ENCODE measurements at places on chromosomes 5 and 9. TPM values are rescaled to one million over a fixed set of nuclear protein-coding genes. Genes with fewer than 3 reads are reported as not detected.

STC2 gene
- 76.4 TPM for total RNA-seq

PCSK1 gene
- 0.11 TPM for total RNA-seq

SLC6A19 gene
- total RNA-seq, result not detected

INSL6 gene
- not detected for total RNA-seq

STING1 gene
- total RNA-seq, result 82.8 TPM

QRFP gene
- total RNA-seq, result not detected

MCTP1 gene
- total RNA-seq, result 11.2 TPM

SLC25A51 gene
- total RNA-seq, result 41.2 TPM

- no peak for DNase-seq
These were observed 39.8 kb downstream of the STARD4 start for GRCh38 chr5:111472579-111472978.

DNA sequence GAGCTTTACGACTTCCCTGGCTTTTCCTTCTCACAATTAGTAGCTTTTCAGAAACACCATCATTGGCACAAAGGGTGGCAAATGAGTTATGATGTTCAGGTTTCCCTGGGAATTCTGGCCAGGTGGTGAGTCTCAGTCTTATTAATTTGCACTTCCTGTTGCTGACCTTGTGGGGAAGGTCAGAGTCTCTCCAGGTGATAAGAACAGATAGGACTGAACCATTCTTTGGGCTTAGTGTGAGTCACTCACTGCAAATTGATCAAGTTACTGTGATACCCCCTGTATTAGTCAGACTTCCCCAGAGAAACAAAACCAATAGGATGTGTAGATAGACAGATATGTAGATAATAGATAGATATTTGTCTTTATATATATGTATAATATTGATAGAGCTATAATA, 53.8 kb upstream of the RANBP3L start:
- DNase-seq, result no peak

DNA sequence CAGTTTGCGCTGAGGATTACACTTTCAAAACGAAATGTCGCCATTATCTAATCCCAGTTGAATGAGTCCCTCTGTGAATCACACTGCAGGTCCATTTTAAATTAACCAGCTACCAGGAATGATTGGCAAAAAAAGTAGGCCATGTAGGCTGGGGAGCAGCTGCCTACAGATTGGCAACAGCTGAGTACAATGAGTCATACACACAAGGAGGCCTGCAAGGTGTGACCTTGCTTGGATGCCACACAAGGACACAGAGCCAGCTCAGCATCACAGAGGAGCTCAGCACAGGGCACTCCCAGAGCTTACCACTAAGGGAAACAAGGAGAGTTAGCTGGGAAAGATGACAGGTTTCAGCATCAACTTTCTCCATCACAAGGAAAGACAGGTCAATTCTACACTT, 12.9 kb downstream of the HAVCR1 start:
- DNase-seq, result no peak

DNA sequence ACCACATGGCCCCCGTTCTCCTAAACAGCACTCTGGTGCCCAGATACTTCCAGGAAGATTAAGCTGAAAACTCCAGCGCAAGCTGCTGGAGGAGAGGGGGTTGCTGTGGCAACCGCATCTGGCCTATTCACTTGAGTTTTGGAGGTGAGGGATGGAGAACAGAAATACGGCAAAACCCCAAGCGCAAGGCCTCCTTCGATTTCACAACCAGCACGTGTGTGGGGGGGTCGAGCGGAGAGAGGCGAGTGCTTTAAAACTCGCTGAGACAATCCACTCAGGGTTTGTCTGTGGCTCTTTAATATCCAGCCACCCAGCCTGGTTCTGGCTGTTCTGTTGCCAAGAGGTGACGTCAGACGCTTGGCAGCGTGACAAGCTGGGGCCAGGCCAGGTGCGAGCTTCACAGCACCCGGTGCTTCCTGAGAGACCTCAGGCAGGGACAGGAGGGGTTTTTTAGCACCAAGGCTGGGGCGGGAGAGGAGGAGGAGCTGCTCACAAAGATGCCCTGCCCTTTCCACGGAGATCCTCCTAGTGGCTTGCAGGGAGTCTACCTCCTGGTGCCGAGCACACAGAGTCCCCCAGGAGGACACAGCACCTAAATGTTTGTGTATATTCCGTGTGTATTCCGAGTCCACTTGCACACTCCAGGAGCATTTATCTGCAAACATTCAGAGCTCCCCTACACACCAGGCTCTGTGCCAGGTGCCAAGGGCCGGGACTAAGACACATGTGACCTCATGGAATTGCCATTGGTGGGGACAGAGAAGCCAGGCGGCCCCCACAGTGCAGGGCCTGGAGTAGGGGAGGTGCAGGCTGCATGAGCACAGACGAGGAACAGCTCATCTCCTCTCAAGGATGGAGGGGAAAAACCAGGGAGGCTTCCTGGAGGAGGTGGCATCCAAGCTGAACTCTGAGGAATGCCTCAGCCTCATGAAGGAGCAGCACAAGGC, 194.6 kb downstream of the OLFM1 start:
- no peak for DNase-seq

DNA sequence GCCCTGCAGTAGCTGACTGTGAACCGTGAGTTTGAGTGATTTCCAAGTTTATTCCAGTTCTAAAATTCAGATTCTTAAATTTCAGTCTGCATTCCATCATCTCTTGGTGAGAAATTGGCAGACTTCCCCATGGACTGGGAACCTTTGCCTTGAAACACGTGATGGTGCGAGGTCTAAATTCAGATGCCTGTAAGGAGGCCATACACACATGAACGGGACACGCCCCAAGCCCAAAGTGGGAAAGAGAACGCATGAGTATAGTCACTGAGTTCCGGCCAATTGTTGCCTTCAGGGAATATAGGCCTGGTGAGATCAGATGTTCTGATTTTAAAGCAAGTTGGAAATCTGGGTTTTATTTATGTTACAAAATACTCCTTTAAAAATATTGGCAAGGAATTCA, 1084.4 kb upstream of the WWC1 start:
- DNase-seq, result no peak

DNA sequence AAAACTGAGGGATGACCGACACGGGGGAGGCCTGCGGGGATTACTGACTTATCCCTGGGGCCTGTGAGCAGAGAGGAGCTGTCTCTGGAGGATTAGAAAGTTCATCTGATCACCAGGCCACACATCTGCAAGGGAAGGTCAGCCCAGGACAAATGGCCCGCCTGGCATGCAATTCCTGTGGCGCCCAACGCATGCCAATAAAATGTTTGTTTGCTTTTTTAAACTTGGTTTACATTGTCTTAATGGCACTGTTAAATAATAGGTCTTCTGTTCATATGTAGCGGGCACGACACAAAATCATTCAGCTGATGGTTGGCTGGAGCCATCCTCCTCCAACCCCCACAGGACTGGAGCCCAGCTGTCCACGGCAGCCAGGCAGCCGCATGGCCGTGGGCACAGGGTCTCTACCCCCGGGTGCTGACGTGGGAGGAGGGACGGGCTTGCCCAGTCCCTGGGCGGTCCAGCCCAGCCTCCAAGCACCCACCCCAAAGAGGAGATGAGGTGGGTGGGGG, 41.0 kb upstream of the SLC12A7 start:
- no peak for DNase-seq

DNA sequence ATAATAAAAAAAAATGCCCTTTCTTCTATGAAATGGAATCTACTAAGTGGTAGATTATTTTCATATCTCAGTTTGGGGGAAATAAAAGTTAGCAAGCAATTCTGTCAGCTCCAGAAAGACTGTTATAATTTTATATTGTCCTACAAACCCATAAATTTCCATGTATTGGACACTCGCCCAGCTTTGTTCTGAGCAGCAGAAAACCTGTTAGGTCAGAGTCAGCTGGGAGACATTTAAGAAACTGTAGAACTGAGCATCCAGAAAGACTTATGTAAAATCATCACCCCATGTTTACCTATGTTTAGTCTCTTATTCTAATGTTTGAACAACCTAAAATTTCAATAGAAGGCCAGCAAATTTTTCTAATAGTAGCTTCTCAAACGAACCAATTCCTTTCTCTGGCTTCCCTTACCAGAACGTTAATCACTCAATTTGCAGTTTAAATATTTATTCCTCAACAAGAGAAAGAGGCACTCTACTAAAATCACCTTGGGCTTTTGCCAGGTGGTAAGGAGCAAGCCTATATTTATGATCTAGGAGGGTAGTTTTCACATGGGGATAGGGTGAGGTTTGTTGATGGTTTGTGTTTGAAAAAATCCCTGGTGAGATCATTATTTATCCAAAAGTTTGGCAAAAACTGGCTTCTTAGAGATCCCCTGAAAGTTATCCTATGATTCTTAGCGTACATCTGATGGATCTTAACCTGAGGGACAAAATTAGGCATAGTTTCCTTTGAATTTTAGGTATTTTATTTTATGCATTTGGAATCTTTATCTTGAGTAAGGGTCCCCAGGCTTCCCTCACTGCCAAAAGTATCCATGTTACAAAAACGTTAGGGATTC, 34.4 kb downstream of the MACROH2A1 start:
- no peak for DNase-seq

GRCh38 chr5:151078490-151079262, 2.2 kb downstream of the TNIP1 start:
- DNase-seq, result no peak

DNA sequence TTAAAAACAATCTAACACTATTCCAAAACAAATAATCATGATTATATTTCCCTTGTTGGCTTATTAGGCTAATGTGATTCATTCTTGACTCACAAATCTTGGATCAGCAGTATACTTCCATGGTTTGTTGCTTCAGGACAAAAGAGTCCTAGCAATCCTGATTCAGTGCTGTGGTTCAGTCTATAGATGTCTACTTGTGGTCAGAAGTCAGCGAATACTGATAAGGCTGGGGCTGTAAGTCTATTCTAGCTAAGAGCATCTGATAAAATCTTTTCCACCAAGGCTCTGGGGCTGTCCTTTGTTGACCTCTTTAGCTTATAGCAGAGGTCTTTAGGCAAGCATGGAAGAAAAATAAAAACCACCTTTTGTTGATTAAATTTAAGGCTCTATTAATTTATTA, 4.4 kb upstream of the SMIM3 start:
- no peak for DNase-seq

- no peak for DNase-seq
These were observed 63.4 kb upstream of the SREK1 start for GRCh38 chr5:66080664-66081063.

DNA sequence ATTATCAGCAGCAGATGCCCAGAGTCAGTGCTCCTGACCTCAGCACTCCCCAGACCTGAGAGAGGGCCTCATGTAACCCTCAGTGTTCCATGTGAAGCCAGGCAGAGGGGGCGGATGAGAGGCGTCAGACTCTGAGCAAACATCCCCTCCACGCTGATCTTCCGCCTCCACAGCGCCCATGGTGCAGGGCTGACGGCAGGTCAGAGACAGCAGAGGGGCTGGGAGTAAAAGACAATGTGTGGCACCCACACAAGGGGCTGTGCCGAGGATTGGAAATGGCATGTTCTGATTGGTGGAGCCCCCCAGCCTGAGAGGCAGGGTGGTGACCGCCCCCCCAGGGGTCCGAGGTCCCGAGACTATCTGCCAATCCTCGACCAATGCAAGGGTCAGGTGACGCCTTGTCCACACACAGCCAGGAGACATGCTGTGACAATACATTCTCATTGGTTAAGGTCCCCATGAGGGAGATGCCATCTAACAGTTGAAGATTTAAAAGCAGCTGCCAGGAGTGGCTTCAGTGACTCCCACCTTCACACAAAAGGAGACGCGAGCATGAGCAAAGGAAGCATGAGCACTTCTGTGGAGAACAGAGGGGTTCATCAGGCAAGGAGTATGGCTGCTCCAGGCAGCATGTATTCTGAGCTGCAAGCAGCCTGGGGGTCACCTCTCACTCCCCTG, 19.3 kb upstream of the SLC25A51 start:
- no peak for DNase-seq

- DNase-seq, result no peak
These were observed 3.5 kb downstream of the DBH start for GRCh38 chr9:133639613-133640012.

DNA sequence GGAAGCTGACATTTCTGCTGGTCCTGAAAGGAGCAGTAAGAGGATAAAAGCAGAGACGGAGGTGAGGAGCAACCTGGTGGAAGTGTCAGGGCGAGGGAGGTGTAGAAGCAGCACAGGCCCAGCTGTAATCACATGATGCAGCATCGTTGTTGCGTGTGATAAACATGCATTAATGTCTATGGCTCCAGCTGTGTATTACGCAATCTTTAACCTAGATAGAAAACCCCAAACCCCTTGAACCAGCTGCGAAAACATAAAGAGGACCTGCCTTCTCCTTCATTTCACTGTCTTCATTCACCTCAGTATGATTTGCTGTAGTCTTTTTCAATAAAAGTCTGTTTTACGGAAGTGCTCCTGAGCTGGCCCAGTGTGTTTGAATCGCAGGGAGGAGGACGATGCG, 162.9 kb downstream of the NTRK2 start:
- no peak for DNase-seq

DNA sequence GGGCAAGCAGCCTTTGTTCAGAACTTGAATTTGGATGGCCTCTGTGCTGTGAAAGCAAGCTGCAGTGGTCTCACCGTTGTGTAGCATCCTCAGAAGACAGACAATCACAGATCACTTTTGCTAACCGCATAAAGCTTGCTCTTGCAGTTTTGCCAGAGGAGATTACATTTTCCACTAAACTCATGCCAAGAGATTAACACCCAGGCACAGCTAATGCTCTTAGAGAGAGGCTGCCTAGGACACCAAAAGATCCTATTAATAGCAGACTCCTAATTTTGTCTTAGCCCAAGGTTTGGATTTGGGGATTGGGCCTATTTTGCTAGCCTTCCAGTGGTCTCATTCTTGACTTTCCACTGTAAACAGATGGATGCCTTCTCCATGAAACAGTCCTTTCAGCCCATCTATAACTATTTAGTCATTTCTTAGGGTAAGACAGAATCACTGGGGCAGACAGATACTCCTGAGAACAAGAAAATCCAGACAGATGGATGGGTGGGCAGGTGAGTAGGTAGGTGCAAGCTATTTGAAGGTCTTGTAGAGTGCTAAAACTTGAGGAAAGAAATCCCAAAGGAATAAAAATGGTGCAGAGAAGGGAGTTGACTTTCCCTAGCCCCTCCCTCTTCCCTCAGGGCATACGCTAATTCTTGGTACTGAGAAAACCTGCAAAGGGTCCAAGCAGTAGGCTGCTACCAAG, 506.2 kb downstream of the SPOCK1 start:
- no peak for DNase-seq

GRCh38 chr9:108834959-108835665, 20.7 kb downstream of the ACTL7B start:
- no peak for DNase-seq

GRCh38 chr5:175159956-175160355, 284.0 kb downstream of the DRD1 start:
- no peak for DNase-seq

Measured in esophagus muscularis mucosa (tissue), 4 donors.